ENCODE measurements at places on chromosomes 4 and X.
A peak's percentile ranks its signal among the peaks of the same experiment; 100 is the strongest.

DNA sequence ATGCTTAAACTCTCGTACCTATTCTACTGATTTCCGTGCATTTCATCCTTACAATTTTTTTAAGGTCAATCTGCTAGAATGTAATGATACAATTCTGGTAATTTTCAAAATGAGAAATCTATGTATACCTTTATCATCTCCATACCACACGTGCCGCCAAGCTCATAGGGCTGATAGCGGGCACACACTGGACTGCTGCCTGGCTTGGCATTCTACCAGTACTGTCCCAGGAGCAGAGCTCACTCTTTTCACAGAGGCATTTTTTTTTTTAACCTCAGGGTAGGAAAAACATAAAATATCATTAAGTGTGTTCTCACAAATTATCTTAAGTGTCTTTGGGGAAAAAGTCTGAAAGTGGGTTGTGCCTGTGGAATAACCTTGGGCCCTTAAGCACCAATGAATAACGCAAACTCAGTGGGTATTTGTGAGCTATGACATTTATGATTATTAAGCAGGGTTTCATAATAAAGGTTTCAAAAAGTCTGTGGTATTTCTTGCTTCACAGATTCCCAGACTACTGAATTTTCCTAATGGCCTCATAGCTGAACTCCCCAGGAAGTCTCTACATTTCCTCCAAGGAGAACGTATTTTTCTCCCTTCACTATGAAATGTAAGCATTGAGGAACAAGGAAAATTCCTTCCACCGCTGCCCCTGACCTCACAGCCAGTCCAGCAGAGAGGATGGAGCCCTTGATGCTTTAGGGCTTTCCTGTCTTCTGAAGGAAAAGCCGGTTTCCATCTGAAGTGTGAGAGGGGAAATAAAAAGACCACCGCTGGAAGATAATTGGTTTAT is 125.2 kb downstream of the ELOVL6 start:
- DNase-seq, result peak; percentile 64

GRCh38 chr4:66604192-66604591 is 933.9 kb upstream of the EPHA5 start:
- DNase-seq, result no peak

GRCh38 chr4:38106311-38106710 is 146.1 kb downstream of the PTTG2 start:
- no peak for DNase-seq

GRCh38 chrX:105018865-105019264 is 201.6 kb downstream of the TEX13A start:
- DNase-seq, result no peak

DNA sequence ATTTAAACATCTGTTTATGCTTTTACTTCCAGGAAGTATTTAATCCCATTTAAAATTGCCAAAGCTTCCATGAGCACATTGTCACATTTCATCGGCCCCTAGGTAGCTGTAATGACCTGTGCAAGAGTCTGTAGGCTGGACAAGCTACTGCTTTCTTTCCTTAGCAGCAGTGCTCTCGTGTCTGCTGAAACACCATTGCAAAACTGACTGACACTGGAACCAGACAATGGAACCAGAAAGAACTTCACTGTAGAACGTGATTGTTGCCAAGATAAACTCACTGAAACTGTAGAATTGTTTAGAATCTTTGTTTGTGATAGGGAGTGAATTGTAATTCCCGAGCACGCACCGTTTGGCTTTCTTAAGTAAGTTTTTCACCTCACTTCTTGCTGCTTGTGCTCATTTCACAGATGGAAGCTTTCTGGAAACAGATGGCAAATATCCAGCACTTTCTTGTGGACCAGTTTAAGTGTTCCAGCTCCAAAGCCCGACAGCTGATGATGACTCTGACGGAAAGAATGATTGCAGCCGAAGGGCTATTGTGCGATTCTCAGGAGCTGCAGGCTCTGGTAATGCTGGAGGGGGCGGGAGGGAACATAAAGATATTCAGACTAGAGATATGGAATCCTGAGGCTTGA is 36.9 kb downstream of the EVC start:
- no peak for DNase-seq

- no peak for DNase-seq
Measured at GRCh38 chrX:119570351-119570835, 4.0 kb upstream of the UBE2A start.

- no peak for DNase-seq
Measured at GRCh38 chr4:41541687-41542094, 3.7 kb downstream of the LIMCH1 start.

GRCh38 chr4:178138491-178138890 is 696.3 kb upstream of the AGA start:
- no peak for DNase-seq

DNA sequence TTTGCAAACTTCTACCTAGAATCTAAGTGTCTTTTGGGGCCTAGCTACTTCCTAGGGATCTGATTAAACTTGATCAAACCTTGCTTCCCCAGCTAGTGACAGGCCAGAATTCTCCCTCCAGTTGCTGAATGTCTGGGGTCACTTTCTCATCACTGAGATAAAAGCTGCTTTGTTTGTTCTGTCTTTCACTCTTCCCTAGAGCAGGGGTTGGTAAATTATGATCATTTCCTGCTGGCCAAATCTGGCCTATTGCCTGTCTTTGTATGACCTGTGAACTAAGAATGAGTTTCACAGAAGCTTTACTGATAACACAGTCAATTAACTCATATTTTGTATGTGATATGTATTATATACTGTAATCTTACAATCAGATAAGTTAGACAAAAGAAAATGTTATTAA is 157.8 kb upstream of the AADAT start:
- DNase-seq, result no peak

GRCh38 chrX:45110494-45110893 is 90.2 kb downstream of the DIPK2B start:
- no peak for DNase-seq

DNA sequence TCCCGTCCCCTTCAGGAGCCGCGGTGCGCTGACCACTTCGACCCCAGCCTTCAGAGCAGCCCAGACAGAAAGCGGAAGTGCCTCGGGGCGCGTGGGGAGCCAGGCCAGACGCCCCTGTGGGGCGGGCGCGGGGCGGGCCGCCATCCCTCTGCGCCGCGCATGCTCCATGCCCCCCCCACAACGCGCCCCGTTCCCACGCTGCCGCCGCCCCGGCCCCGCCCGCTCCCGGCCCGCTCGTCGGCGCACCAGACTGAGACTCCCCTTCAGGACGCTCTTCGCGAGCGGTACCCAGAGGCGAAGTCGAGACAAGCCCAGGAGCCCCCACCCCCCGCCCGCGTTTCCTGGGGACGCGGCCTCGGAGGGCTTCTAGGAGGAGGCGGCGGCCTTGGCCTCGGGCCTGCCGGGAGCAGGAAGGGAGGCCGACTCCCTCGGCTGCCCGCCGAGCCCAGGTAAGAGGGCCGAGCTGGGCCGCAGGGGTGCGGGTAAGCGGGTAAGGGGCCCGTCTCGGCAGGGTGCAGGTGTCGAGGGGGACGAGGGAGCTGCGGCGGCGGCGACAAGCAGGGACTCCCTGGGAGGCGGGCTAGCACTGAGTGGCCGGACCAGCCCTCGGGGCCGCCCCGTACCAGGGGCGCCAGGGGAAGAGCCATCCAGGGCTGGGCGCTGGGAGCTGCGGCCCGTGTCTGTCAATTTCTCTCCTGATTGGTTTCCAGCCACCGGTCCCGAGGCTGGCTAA is at the start of gene ZFP92:
TSS of gene ZFP92 (plus strand) at position 218 of the 733 bp plus-strand sequence. CDS start 6,851 bp downstream, outside the sequence.
- peak; percentile 71 for DNase-seq

DNA sequence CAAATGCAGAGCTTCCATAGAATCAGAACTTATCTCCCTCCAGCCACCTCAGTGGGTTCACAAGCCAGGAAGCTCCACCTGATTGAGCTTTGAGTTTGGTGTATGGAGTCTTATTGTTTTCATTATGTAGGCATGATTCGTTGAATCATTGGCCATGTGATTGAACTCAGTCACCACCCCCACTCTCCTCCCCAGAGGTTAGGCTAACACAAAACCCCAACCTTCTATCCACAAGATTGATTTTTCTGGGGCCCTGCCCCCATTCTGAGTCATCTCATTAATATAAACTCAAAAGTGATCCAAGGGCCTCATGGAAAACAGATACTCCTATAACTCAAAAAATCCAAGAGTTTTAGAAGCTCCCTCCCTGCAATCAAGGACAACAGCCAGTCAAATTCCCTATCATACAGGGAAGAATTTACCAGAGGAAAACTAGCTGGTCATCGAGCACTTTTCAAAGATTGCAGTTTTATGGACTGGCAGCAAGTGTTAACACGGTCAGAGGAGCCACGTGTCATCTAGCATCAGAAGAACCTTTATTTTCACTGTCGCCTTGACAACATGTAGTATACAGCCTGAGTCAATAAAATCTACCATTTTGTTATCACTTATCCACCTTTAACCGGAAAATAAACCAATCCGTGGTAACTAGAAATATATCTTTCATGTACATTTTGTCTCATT is 35.9 kb upstream of the GUCY1B1 start:
- DNase-seq, result no peak

- DNase-seq, result no peak
Measured at GRCh38 chrX:46686003-46686645, 72.8 kb downstream of the SLC9A7 start.

DNA sequence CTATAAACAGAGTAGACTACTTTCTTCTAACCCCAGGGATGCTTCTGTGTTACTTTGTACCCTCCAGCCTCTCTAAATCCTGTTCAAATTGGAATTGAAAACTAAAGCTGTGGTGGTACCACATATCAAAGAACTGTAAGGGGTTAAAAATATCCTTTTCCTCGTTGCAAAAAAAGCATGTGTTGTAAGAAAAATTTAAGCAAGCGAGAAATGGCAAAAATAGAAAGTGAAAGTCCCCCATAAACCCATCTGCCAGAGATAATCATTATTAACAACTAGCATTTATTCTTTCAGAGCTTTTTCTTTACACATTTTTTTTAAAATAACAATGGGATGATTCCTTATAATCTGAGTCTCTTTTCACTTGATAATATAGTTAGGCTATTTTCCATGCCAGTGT is 40.6 kb downstream of the TMEM164 start:
- DNase-seq, result no peak

- no peak for DNase-seq
Measured at GRCh38 chrX:111646515-111646914, 34.5 kb upstream of the ALG13 start.

- no peak for DNase-seq
Measured at GRCh38 chr4:103361926-103362325, 163.8 kb upstream of the CENPE start.

DNA sequence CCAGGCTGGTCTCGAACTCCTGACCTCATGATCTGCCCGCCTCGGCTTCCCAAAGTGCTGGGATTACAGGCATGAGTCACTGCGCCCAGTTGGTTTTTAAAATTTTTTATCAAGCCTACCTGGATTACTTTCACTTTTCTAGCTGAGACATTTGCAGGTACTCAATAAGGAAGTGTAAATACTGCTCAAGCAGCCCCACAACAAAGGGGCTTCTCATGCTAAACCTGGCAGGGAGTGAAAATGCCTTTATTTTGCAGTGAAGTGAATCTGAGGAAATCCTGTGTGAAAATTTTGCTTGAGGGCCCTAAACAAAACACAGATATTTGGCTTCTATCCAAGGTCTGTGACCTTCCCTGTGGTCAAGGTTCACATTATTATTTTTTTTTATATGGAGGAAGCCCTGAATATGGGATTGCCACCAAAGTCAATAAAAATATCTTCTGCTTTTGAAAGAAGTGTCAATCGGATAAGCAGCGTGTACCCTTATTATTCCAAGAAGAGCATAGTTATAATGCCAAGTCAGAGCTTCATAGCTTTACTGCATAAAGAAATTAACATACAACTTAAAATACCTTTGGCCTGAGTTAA is 481.0 kb downstream of the SH2D1A start:
- no peak for DNase-seq

- no peak for DNase-seq
Measured at GRCh38 chr4:152735906-152736305, 43.6 kb downstream of the TIGD4 start.
